ENCODE measurements at places on chromosomes 3 and 15.

- no peak for DNase-seq
Observed at GRCh38 chr3:50610992-50611463, 546 bp downstream of the CISH start.

- peak; percentile 43 for DNase-seq
Observed at GRCh38 chr15:33581032-33581431, 270.3 kb downstream of the RYR3 start.

- no peak for DNase-seq
Observed at GRCh38 chr15:31390029-31390428, 63.4 kb downstream of the KLF13 start.

GRCh38 chr3:178518660-178519396, 17.4 kb upstream of the KCNMB2 start:
- no peak for DNase-seq

- no peak for DNase-seq
Observed at GRCh38 chr3:194101592-194102432, 34.1 kb upstream of the HES1 start.

GRCh38 chr3:23830869-23831484, 25.2 kb downstream of the UBE2E1 start:
- no peak for DNase-seq

GRCh38 chr3:187252311-187252710, 39.2 kb downstream of the MASP1 start:
- no peak for DNase-seq

DNA sequence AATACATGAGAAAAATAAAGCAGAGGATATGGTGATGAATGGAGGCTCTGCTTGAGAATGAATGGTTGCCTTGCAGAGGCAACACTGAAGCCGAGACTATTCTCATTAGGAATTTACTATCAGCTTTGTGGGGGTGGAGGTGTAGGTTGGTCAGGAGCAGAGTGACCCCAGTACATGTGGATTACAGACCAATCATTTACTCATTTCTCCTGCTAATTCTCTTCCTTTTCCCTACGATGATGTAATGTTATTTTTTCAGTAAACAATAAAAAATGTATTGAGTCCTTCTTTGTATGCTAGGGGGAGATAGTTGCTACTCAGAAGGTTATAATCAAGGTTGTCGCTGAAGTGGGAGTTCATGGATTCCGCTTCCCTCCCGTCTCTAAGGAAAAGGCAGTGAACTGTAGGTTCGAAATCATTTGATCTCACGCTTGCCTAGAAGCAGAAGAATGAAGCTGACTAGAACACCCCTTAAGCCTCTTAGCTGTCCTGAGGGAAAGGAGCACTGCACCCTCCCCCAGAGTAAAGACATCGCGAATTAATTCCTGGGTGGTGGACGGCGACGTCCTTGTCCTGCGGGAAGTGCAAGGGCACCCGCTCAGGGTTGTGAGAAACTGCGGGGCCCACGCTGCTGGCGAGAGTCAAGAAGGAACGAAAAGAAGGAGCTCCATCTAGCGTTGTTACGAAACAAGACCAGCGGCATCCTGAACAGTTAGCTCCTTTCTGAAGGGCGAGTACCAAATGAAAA, 213.2 kb upstream of the PFN2 start:
- peak; percentile 93 for DNase-seq

GRCh38 chr3:129429080-129429451, 630 bp upstream of the EFCAB12 start:
- no peak for DNase-seq

- DNase-seq = peak; percentile 38
Observed at GRCh38 chr3:65854606-65855304, 184.0 kb downstream of the MAGI1 start.

- DNase-seq = peak; percentile 88
Observed at GRCh38 chr3:66472313-66473134, 28.3 kb downstream of the LRIG1 start.

- DNase-seq = no peak
Observed at GRCh38 chr15:58999694-59000093, 12.2 kb downstream of the RNF111 start.

DNA sequence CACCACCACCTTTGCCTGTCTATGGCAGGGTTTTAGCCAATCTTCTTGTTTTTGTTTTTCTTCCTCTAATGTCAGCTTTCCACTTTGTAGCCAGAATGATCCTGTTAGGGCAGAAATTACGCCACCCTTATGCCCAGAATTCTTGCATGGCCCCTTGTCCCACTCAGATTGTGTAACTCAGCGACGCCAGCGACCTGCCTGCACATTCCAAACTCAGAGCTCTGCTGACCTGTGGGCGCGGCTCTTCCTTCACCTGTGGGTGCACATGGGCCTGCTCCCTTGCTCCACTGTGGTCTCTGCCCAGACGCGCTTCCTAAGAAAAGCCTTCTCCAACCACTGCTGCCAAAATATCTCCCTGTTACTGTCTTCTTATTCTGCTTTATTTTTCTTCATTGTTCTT, 45.0 kb downstream of the MED12L start:
- no peak for DNase-seq

DNA sequence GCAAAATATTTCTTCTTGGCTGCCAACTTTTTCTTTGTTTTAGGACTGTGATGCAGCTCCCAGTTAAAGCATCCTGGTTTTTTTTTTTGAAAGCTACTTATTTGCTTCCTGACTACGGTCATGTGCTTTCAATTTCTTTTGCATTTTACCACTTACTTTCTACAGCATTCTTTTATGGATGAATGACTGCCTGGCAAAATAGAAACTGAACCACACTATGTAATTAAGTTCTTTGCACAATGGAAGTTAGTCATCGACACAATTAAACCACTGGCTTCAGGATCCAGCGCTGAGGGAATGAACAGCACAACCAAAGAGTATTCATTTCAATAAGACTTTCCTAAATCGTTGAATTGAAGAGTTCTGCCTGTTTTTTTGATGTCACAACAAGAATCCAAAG, 82.2 kb upstream of the EPHA3 start:
- peak; percentile 8 for DNase-seq

- no peak for DNase-seq
Observed at GRCh38 chr15:39645138-39645975, 64.5 kb downstream of the THBS1 start.

DNA sequence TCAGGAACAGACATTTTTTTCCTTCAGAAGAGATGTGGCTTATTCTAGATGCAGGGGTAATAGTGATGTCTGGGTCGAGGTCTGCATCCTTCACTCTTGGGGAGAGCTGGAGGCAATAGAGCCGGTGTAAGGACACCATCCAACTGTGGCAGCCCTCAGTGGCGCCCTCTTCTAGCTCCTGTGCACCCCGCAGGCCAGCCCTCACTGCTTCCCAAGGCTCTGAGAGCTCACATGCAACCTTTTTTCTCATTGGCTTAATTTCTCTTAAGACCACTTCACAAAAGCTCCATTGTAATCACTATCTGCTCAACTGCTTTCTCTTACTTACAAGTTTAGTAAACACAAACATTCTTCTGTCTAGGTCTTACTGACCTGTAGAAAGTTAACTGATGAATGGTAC, 3.9 kb upstream of the VPS8 start:
- DNase-seq = peak; percentile 60

- DNase-seq = no peak
Observed at GRCh38 chr15:93359425-93360131, 270.6 kb upstream of the RGMA start.

GRCh38 chr15:67641453-67641852, 99.0 kb downstream of the MAP2K5 start:
- DNase-seq = no peak

GRCh38 chr3:166110102-166110501, 272.9 kb upstream of the BCHE start:
- peak; percentile 15 for DNase-seq

- no peak for DNase-seq
Observed at GRCh38 chr3:36443028-36443686, 62.9 kb downstream of the STAC start.

GRCh38 chr15:100880139-100880896, 687 bp downstream of the ALDH1A3 start:
- peak; percentile 46 for DNase-seq

- DNase-seq = peak; percentile 78
Observed at GRCh38 chr15:44662478-44663409, 718 bp downstream of the SPG11 start.

GRCh38 chr15:44719293-44719999, 8.1 kb downstream of the B2M start:
- DNase-seq = peak; percentile 60

- no peak for DNase-seq
Observed at GRCh38 chr3:56086355-56086754, 381.9 kb downstream of the ERC2 start.

DNA sequence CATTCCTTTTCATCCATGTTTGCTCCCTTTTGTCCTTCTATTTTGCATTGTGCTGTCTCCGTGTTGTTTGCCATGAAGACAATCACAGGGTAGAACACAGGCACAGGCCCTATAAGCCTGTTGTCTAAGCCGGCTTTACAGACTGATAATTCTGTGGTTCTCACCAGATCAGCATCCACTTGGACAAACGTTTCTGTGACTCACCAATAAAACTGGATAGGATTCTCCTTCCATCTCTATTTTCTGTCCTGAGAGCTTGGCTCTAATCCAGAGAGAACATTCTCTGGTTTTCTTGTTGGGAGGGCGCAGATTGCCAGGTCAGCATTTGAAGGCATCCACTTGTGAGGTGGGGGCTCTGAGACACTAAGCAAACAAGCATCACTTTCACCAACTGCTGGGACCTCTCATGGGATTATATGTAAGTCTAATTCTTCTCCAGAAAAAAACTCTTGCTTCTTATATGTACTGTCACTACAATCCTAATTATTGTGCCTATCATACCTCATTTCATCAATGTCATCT, 101.6 kb downstream of the ERC2 start:
- DNase-seq = no peak

- DNase-seq = no peak
Observed at GRCh38 chr3:186255703-186256331, 106.2 kb downstream of the DGKG start.

DNA sequence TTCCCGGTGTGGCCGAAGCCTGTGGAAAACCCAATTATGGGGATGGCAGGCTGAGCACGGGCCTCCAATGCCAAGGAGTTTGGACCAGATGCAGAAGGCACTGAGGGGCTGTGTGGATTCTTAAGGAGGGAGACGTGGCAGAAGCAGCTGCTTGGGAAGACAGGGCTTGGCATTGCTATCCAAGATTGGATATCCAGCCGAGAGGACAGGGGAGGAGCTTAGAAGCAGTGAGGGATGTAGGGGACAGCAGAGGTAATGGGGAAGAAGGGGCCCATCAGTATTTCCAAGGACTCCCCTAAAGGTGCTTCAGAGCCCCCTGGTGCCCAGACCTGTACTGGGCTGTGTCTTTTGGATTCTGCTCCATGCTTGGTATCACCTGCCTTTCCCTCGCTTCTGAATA, 112.8 kb upstream of the TLE3 start:
- DNase-seq = no peak

DNA sequence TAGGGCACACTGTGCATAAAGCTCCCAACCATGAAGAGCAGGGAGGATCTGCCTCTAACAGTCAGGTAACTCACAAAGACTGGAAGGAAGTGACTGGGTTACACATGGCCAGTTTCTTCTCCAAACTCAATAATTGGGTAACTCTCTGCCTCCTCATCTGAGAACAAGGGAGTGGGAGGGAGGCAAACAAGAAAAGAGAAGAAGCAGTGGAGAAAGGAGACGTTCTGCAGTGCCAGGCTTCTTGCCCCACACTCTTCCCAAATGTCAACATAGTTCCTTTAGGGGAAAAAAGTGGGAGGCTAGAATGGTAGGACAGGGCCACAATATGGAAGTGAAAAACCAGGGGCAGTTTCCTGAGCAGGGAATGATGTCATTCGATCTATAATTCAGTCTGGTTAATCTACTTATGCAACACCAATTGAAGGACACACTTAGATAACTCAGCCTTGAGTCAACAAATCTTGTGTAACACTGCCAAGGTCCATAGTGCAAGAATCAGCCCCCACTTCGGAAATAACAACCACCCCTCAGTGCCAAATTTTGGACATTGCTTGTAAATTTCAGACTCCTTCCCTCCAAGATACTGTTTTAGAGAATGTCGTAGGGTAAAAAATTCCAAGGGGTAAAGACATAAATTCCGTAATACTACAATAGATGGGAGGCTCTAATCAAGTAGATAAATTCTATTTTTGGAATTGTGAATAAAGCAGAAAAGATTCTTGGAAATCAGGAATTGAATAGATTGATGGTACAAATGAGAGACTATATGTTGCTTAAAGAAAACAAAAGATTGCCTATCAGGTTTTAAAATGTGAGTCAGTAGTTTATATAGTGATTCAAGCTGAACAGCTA, 143.0 kb downstream of the LPP start:
- peak; percentile 87 for DNase-seq

GRCh38 chr3:159451067-159451466, 537.6 kb upstream of the IL12A start:
- DNase-seq = peak; percentile 16

- no peak for DNase-seq
Observed at GRCh38 chr3:8990266-8991215, 27.3 kb upstream of the RAD18 start.

DNA sequence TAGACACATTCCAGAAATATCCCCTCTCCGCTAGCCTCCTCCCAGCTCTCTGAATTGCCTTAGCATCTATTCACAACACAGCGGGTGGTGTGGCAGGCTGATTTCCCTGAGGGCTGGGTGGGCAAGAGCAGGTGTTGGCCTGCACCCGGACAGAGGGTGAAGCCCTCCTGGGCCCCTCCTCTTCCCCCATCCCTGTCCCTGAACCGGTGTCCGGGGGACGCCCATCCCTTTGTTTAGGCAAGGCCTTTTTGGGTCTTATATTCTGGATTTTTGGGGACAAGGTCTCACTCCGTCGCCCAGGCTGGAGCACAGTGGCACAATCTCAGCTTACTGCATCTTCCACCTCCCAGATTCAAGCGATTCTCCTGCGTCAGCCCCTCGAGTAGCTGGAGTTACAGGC, 55.2 kb upstream of the KLHL25 start:
- no peak for DNase-seq

DNA sequence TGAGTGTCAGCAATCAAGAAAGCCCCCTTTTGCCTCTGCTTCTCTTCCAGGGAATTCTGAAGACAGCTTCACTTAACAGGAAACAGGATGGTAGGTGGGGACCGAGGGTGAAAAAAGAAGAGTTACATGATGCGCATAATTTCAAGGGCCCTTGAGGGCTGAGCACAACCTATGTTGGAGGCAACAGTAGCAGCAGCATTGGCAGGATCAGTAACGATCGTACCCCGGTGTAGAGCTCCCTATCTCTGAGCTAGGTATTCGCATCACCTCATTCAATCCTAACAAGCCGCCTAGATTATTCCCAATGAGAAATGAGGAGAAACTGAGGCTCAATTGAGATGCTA, 432 bp upstream of the RAD54L2 start:
- DNase-seq = peak; percentile 29

- DNase-seq = peak; percentile 86
Observed at GRCh38 chr15:39125226-39125625, 455.7 kb upstream of the THBS1 start.
